ENCODE measurements at places on chromosomes 11 and 22.

GRCh38 chr11:9029422-9029821 lies 25.6 kb upstream of the NRIP3 start:
- no peak for DNase-seq

DNA sequence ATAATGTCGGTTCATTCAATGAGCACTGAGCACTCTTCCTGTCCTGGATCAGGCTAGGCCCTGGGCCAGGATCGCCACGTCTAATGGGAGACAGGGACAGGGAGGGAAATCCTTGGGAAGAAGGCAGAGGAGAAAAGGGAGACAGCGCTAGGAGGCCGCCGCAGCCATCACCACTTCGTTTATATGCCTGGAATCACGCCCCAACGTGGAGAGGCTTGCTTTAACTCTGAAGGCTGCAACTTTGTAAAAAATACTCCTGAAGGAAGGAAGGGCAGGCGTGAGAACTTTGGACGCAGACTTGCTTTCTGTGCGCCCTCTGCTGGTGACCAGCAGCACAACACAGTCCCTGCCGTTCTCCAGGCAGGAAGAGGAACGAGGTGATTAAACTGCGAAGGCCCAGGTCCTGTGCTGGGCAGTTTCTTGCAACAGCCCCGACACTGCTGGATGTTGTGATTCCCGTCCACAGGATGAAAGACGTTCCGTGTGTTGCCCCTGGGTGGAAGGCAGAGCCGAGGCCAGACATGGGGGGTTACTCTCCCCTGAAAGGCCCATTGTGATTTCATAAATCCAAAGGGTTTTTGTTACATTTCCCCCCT lies 22.1 kb downstream of the RIBC2 start:
- DNase-seq, result peak; percentile 86

DNA sequence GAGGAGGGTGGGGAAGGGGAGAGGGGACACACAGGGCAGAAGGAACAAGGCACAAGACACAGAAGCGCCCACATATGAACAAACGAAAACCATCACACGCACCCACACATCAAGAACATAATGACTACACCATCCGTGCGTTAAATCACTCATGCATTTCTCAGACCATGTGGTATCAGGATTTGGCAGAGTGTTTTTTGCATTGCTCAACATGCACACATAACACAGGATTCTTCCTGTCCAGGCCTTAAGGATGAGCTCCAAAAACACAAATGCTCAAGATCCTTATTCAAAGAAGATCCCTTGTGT lies 309.5 kb downstream of the CADM1 start:
- peak; percentile 22 for DNase-seq

DNA sequence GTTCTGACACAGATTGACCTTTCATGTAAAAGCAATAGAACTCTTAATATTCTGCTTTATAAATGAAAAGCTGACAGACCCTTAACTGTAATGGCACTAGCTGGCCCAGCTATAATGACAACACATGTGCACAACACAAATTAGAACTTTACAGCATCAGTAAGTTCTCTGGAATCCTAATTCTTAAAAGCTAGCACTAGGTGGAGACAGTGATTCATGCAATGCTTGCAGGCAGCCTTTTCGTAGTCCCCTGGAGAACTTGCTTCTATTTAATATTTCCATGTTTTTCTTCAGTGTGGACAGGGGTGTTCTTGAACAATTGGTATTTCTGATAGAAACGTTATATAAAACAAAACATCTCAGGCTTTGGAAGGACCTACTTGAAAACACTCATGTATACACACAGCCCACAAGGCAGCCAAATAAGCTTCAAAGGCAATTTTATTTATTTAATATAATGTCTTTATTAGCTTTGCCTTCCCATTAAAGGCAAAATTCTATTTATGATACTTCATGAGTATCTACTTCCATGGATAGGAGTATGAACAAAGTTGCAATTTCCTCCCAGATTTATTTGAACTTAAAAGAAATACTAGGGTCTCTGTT lies 374.3 kb upstream of the MPPED2 start:
- DNase-seq, result peak; percentile 35

DNA sequence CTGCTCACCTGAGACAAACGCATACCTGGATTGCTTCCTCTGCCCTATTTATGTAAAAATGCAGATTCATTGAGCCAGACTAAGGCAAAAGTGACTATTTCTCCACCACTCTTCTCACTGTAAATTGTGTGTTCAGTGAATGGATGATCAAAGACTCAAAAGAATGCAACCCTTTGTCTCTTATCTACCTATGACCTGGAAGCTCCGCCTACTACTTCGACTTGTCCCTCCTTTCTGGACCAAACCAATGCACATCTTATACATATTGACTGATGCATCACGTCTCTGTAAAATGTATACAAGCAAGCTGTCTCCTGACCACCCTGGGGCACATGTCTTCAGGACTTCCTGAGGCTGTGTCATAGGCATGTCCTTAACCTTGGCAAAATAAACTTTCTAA lies 418.0 kb upstream of the SYN3 start:
- peak; percentile 29 for DNase-seq
